Neural progenitor cell (in vitro differentiated cells): ENCODE measurements at places on chromosomes 3 and 15.
A peak's percentile ranks its signal among the peaks of the same experiment; 100 is the strongest.

GRCh38 chr3:197149-197827, 725 bp downstream of the CHL1 start:
- DNase-seq: peak; percentile 62

DNA sequence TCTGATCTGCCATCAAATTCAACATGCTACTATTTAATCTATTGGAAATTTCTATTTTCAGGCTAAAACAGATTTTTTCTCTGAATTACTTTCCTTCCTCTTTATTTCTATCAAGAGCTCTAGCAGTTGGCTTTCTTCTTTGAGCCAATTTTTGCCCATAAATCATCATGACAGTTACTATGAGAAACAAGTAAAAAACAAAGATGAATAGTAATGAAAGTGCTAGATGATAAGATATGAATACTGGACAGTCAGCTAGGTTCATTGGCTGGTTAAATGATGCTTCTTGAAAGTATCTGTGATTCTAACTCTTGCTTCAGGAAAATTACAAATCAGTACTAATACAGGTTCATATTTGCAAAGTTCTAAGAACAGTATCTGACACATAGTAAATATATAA, 38.6 kb upstream of the NANOGP8 start:
- no peak for DNase-seq

DNA sequence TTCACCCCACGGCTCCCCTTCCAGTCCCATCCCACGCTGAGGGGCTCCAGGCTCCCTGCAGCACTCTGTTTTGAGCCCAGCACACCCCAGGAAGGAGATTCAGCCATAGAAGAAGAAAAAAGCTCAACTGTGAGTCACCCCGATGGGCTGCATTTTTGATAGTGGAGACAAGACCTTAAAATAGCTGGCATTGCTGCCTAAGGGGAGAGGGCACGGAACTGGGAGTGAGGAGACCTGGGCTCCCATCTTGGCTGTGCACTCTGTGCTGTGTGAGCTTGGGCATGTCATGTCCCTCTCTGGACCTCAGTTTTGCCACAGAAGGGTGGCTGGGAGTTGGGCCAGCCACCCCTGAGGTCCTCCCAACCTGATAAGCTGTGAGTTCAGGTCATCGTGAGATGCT, 57.2 kb upstream of the SMAD6 start:
- DNase-seq: no peak

GRCh38 chr3:41673650-41674049, 288.3 kb downstream of the ULK4 start:
- no peak for DNase-seq

DNA sequence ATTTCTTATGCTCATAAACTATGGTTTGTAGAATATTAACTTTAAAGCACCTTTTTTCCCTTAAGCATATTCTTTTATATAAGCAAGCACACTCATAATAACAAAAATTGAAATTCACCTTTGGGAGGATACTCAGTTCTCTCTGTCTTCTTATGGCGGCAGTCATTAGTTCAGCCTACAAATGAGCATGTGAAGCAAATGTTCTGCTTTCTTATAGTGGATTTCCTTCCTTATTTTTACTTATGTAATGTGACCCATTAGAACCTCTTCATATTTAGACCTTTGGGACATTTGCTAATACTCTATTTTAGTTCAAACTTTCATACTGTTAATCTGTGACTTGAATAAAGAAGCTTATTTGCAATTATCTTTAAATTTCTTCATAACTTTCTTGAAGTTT, at the start of gene P2RY13:
P2RY13 (minus strand) TSS at position 187 of the 400 bp plus-strand sequence; CDS start at position 166, 21 bp downstream.
- no peak for DNase-seq

DNA sequence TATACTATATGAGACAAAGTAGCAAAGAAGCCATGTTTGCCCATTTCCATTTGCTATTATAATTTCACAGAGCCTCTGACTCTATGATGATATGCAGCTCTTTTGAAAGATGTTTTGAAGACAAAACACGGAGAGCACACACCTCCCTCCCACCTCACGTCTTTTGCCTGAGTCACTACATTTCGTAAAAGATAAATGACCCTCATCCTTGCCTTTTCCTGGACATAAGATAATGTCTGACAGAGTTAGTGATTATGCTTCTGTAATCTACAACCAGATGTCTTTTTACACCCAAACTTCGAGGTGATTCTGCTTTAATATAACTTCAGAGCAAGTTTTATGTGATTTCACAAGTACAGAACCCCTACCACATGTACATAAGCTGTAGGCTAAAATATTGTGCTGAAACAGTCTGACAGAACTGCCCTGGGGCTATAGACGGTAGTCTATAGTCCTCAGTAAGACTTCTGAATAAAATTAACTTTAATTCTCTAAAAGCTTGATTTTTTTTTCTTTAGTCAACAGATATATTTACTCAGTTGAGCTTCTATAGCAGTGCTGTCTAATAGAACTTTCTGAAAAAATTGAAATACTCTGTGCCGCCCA, 99.9 kb downstream of the CD200R1L start:
- no peak for DNase-seq

DNA sequence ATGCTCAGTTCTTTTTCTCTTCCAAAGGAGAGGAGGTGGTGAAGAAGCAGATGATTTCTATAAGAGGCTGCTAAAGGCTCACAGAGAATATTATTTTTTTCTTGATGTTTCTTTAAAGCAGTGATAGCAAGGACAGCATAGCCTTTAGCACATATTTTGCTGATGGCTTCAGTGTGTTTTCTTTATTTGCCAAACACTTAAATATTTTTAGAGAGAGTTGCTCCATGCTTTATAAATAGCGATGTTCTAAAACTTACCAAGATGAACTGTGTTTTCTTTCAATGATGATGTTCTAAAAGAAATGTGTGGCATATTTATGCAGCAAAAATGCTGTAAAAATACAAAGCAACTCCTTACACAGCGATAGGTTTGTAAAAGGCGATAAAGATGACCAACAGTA, 11.8 kb upstream of the KCNAB1 start:
- no peak for DNase-seq

GRCh38 chr3:126104028-126104635, 20.2 kb upstream of the SLC41A3 start:
- no peak for DNase-seq
